ENCODE measurements at places on chromosomes 7 and 10.

DNA sequence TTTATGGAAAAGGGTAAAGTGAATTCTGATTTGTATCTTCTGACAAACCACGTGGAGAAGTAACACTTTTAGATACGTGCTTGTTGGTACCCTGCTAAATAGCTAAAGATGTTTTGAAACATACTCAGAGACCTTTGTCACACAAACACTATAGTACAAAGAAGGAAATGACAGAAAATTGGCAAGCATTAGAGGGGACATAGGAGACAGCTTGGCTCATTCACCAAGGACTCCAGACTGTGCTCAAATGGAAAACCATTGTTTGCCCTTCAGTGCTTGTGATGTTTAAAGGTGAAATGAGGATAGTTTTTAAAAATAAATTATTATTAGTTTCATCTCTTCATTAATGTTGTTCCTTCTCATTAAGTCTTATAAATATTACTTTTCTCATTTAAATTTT is 34.0 kb upstream of the CD36 start:
- no peak for DNase-seq

DNA sequence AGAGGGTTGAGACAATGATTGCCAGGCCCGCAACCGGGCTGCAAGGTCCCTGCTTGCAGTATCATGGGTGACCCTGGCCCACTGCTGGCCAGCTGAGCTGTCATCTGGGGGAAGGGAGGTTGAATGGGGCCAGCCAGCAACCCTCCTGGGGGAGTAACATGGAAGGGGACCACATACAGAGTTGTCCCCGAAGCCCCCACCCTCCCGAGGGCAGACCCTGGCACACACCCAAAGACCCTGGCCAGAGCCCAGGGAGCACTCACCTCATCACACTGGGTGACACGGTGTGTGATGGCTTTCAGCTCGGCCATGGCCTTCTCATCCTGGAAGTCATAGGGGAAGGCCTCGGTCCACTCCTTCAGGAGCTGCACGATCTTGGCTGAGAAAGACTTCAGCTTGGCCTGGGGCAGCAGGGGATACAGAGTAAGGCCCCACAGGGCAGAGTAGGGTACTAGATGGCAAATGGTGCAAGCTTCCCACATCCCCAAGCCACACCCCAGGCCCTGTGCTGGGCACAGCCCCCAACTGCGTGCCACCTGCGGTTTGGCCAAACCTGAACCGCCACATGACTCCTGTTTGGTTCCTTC is 63.4 kb downstream of the CSGALNACT2 start:
- no peak for DNase-seq

- DNase-seq = no peak
Measured at GRCh38 chr10:106493751-106494150, 670.8 kb downstream of the SORCS1 start.

DNA sequence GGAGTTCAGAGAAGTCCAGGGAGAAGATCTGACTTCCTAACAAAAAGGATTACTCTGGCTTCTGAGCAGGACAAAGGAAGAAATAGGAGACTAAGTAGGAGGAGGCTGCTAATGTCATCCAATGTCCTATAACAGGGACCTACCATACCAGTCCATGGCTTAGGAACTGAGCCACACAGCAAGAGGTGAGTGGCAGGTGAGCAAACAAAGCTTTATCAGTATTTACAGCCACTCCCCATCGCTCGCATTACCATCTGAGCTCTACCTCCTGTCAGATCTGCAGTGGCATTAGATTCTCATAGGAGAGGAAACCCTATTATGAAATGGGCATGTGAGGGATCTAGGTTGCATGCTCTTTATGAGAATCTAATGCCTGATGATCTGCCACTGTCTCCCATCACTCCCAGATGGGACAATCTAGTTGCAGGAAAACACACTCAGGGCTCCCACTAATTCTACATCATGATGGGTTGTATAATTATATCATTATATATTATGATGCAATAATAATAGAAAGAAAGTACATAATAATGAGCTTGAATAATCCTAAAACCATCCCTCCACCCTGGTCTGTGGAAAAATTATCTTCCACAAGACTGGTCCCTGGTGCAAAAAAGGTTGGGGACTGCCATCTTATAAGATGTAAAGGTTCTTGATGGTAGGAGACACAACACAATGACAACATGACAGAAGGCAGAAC is 487.4 kb downstream of the PLXDC2 start:
- DNase-seq = no peak

GRCh38 chr10:59991117-59991516 is 84.8 kb upstream of the CCDC6 start:
- DNase-seq = no peak

GRCh38 chr10:93437946-93438612 is 44.1 kb downstream of the MYOF start:
- DNase-seq = peak; percentile 27

- no peak for DNase-seq
Measured at GRCh38 chr7:44338600-44338999, 13.2 kb upstream of the CAMK2B start.

GRCh38 chr10:19815731-19816410 is 361 bp upstream of the PLXDC2 start:
- peak; percentile 37 for DNase-seq

- no peak for DNase-seq
Measured at GRCh38 chr7:128152721-128153120, 88.4 kb upstream of the LEP start.

GRCh38 chr7:143900230-143900766 is 1.7 kb downstream of the TCAF1 start:
- DNase-seq = no peak

DNA sequence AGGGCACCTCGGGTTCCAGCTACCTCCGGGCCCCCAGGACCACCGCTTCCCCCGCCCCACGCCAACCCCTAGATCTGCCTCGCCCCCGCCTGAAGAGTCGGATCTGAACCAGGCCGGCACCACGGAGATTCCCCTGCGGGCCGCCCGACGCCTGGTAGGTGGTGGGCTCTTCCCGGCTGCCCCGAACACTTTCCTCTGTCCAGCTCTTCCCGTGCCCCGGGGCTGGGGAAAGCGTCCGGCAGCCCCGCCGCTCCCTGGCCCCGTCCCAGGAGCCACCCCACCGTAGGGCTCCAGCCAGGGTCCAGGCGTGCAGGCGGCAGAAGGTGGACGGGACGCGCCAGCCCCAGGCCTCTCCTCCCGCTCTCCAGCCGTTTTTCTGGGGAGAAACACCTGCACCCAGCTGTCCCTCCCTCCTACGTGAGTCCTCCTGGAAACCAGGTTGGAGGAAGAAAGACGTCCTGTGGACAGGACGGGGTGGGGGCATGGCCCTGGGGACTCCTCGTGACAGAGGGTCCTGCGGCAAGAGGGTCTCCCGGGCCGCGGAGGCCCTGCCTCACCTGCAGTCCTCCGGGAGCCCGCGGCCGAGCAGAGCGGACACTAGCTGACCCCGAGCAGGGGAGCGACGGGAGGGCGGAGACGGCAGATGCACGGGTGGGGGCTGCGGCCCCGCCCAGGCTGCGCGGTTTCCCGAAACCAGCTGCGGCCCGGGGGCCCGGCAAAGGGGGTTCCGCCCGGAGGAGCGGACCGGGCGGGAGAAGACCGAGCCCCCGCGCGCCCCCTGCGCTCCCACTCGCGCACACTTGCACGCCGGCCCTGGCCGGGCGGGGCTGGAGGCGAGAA is at the start of gene TMEM176B:
TMEM176B (minus strand) TSS at position 624 of the 840 bp plus-strand sequence. CDS start 3,795 bp downstream, outside the sequence.
- no peak for DNase-seq

GRCh38 chr7:1865571-1866255 is 195.6 kb downstream of the ELFN1 start:
- DNase-seq = no peak

- DNase-seq = no peak
Measured at GRCh38 chr7:50721160-50721559, 61.5 kb downstream of the GRB10 start.

- DNase-seq = no peak
Measured at GRCh38 chr10:44186821-44187220, 198.1 kb downstream of the CXCL12 start.

GRCh38 chr10:98446661-98447221 is at the start of gene HPS1:
TSS of gene HPS1 (minus strand) at chr10:98446935. CDS start at chr10:98443240, 3,695 bp downstream.
- DNase-seq = no peak

DNA sequence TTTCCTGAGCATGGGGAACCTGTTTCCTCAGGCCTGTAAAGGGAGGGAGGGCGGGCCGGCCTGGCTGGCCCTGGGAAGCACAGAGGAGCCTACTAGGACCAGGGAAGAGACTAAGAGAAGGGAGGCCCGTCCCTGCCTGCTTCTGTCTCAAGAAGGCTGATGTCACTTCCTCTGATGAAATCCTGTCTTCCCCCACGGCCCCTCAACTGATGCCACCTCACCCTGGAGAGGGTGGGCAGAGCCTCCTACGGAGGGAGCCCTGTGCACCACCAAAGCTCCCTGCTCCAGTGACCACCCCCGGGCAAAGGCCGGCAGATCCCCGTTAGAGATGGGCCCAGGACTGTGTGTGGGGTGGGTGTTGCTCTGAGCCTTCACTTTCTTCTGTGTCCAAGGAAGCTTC is 1.0 kb upstream of the PILRA start:
- no peak for DNase-seq

GRCh38 chr7:77917500-77918262 is 119.1 kb downstream of the PHTF2 start:
- no peak for DNase-seq

DNA sequence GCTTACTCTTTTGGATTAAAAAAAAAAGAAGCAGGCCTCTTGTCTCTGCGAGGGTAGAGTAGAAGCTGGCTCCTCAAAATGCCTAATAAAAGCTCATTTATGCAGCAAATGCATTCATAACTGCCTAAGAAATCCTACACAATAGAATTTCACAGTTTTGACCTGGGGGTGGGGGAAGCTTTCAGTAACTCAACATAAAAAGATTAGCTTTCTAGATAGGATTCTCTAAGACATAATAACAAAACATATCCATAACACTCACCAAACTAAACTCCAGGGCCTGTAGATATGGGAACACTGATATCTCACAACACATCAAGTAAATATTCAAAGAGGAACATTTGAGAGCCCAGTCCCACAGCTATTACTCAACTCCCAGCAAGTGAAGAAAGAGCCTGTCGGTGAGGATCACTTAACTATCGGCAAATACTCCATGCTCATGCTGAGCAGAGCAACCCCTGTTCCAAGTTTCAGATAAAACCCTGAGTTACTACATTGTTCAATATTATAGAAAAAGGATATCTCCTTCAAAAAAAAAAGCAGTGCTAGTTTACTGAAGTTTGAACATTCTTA is 88.1 kb downstream of the COBL start:
- no peak for DNase-seq

DNA sequence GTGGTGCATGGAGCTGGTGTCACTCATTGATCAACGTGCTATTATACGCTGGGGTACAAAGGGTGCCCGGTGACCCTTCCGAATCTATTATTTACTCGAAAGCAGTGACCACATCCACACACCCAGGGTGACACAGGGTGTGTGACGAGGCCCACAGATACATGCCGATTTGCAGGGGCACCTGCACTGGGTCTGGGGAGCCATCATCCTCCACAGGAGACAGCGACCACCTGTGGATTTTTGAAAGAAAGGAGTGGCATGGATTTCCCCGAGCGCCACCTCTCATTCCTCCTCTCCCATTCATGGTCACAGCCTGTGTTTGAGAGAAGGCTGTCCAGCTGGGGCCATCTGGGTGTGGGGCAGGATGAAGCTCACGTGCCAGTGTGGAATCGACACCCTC is 249.7 kb downstream of the PAXIP1 start:
- DNase-seq = no peak

GRCh38 chr10:43338117-43338516 is 33.3 kb upstream of the FXYD4 start:
- DNase-seq = no peak

GRCh38 chr7:77799078-77799964 is 748 bp downstream of the PHTF2 start:
- no peak for DNase-seq

Measured in astrocyte of the cerebellum (primary cell).